ENCODE measurements at places on chromosomes 7 and 10. TPM values are rescaled to one million over a fixed set of nuclear protein-coding genes. Genes with fewer than 3 reads are reported as not detected.

DNA sequence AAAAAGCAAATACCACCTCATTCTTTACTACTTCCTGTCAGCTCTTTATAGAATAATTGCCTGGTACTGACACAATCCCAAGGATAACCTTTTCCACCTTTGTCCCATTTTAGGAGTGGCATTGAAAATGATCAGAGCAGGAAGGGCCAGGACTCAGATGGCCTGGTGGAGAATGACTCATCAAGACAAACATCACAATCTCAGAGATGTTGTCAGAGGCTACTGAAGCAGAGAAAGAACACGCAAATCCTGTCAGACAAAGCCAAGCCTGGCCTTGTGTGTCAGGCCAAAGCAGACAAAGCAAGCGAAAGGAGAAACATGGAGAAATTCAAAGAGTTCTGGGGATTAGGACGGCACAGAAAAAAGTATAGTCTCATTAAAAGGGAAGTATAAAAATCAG, 40.9 kb downstream of the NSUN6 start:
- DNase-seq, result no peak
- H3K36me3 ChIP-seq, result peaks cover 10% of the 10 kb centered on the region
- H3K4me3 ChIP-seq, result no peak overlapping the region
- no peaks in the 10 kb centered on the region for H3K27me3 ChIP-seq

DNA sequence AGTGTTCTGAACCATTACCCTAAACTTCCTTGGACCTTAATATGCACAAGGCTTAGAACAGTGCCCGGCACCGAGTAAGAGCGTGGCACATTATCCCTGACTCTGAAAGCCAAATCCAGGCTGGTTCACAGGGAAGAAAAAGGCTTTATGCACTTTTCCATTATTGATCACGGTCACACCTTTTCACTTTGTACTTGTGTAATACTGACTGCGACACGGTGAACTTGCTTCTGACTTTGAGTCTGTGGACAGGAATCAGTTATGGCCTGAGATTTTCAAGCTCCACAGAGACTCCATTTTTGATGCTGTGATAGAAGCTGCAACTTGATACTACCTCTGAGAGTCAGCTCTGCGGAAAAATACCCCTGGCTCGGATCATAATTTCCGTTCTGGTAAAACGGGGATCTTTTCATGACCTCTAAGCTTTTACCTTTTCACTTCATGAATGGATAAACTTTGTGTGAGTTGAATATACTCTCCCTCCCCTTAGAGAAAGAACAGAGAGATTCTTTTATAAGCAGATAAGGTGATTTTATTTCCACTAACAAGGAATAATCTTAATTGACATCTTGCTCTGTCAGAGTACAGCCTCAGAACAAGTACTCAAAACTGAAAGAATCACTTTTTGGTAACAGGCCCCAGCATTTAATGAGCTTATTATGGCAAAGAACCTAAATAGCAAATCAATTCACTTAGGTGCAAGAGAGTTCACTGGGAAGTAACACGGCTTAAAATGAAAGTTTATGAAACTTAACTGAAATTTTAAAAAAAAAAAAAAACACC, 88.8 kb downstream of the ELMO1 start:
- H3K27me3 ChIP-seq, result no peaks in the 10 kb centered on the region
- H3K27ac ChIP-seq, result peak overlapping the region; percentile 18
- H3K4me3 ChIP-seq, result no peak overlapping the region
- no peak for DNase-seq

GRCh38 chr10:58641095-58641531, 128.4 kb downstream of the BICC1 start:
- no peaks in the 10 kb centered on the region for H3K27me3 ChIP-seq
- H3K4me1 ChIP-seq, result no peaks in the 10 kb centered on the region
- peak; percentile 80 for DNase-seq
- H3K27ac ChIP-seq, result peak overlapping the region; percentile 72
- H3K36me3 ChIP-seq, result no peaks in the 10 kb centered on the region

- H3K27me3 ChIP-seq, result no peaks in the 10 kb centered on the region
- no peak for DNase-seq
- peaks cover 4% of the 10 kb centered on the region for H3K4me1 ChIP-seq
These were observed 37.7 kb upstream of the FAM3C start for GRCh38 chr7:121433775-121434174.

DNA sequence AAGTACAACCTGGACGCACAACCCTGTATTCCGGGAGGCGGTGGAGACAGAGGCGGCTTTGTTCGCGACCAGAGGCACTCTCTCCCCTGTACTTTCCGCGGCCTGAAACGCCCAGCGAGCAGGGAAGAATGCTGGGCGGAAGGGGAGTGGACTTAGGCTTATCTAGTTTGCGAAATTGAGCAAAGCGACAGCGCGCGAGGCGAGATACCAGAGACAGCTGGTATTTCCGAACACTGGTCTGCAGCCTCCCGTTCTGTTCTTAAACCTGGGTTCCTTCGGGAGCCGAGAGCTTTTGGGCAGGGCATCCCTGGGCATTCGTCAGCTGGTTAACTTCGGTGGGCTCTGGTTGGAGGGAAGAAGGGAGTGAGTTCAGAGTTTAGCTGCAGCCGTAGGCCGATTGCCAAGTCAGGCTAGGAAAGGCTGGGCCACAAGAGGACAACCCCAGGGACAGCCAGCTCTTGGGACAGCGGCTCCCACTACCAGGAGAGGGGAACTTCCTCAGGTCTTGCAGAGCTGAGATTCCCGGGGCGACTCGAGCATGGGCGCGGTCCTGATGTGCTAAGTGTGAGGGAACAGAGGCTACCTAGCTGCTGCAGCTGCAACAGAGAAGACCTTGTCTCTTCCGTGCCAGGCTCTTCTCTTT, 3.9 kb downstream of the HMX3 start:
- DNase-seq, result no peak
- no peak overlapping the region for H3K4me3 ChIP-seq
- H3K36me3 ChIP-seq, result no peaks in the 10 kb centered on the region
- peaks cover 57% of the 10 kb centered on the region for H3K4me1 ChIP-seq
- no peak overlapping the region for H3K27ac ChIP-seq

- no peak overlapping the region for H3K27ac ChIP-seq
- peaks cover 19% of the 10 kb centered on the region for H3K36me3 ChIP-seq
- no peak for DNase-seq
- H3K4me1 ChIP-seq, result peaks cover 4% of the 10 kb centered on the region
- no peak overlapping the region for H3K4me3 ChIP-seq
These were observed 22.5 kb downstream of the AKR1E2 start for GRCh38 chr10:4848356-4849041.

- peaks cover 27% of the 10 kb centered on the region for H3K4me1 ChIP-seq
- DNase-seq, result peak; percentile 98
- peak overlapping the region; percentile 93 for H3K4me3 ChIP-seq
- peak overlapping the region; percentile 99 for H3K27ac ChIP-seq
- no peaks in the 10 kb centered on the region for H3K27me3 ChIP-seq
These were observed 1.3 kb upstream of the ACBD5 start for GRCh38 chr10:27241652-27242472.

DNA sequence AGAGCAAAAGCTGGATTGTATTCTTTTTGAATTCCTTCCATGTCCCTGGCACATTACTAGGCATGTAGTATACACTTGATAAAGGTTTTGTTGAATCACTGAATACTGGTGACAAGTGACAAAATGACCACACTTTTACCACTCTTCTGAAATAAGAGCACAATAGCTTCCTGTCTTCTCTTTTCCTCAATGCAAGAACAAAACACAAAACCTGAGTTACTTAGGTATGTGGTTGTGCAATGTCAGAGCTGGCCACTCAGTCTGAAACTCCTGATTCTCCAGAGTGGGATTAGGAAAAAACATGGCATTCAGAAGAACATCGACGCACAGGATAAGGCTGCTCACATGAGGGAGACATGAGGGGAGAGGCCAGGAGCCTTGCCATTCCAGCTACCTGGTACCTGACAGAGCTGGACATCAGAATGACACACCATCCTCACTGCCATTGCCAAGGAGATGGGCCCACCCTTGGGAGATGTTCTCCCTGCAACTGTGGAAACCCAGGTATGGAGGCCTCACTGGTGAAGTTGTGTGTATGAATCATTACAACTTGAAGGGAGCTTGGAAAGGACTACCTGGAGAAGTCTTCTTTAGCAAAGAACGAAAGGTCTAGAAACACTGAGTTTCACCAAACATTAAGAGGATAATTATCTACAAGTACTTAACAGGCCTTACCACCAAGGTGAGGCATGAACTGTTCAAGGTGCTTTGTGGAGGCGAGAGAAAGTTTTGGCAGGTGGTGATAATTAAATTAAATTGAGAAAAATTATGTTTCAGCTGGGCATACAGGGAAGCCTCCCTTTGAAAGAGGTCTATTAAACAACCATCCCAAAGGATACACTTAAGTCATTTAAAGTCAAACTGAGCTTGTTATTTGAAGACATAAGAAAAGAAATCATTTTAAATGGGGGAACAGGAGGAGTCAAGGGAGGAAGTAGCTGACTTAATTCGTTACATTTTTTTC, 246.5 kb upstream of the AOAH start:
- no peak overlapping the region for H3K27ac ChIP-seq
- H3K36me3 ChIP-seq, result peaks cover 7% of the 10 kb centered on the region
- H3K4me1 ChIP-seq, result no peaks in the 10 kb centered on the region

GRCh38 chr10:8049865-8050555, 4.5 kb upstream of the GATA3 start:
- H3K27me3 ChIP-seq, result peaks cover 98% of the 10 kb centered on the region
- no peaks in the 10 kb centered on the region for H3K36me3 ChIP-seq
- no peak overlapping the region for H3K4me3 ChIP-seq
- peaks cover 81% of the 10 kb centered on the region for H3K4me1 ChIP-seq

DNA sequence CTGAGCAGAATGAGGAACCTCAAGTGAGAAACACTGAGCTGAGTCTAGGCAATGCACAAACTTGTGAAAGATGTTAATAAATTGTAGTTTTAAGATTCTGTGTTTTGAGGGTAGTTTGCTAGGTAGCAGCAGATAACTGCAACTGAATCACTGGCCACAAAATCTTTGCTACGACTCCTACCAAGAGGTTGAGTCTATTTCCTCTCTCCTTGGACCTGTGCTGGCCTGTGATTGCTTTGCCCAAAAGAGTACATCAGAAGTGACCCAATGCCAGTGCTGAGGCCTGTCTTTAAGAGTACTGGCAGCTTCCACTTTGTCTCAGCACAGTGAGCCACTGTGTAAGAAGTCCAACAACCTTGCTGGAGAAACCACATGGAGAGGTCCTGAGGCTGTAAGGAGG, 11.9 kb upstream of the TSPAN13 start:
- no peak overlapping the region for H3K27ac ChIP-seq
- no peak for DNase-seq
- no peaks in the 10 kb centered on the region for H3K4me1 ChIP-seq
- H3K27me3 ChIP-seq, result no peaks in the 10 kb centered on the region
- H3K4me3 ChIP-seq, result no peak overlapping the region

GRCh38 chr10:11433657-11434056, 177.8 kb downstream of the USP6NL start:
- peaks cover 20% of the 10 kb centered on the region for H3K4me1 ChIP-seq
- H3K27me3 ChIP-seq, result no peaks in the 10 kb centered on the region
- H3K27ac ChIP-seq, result no peak overlapping the region
- no peaks in the 10 kb centered on the region for H3K36me3 ChIP-seq

DNA sequence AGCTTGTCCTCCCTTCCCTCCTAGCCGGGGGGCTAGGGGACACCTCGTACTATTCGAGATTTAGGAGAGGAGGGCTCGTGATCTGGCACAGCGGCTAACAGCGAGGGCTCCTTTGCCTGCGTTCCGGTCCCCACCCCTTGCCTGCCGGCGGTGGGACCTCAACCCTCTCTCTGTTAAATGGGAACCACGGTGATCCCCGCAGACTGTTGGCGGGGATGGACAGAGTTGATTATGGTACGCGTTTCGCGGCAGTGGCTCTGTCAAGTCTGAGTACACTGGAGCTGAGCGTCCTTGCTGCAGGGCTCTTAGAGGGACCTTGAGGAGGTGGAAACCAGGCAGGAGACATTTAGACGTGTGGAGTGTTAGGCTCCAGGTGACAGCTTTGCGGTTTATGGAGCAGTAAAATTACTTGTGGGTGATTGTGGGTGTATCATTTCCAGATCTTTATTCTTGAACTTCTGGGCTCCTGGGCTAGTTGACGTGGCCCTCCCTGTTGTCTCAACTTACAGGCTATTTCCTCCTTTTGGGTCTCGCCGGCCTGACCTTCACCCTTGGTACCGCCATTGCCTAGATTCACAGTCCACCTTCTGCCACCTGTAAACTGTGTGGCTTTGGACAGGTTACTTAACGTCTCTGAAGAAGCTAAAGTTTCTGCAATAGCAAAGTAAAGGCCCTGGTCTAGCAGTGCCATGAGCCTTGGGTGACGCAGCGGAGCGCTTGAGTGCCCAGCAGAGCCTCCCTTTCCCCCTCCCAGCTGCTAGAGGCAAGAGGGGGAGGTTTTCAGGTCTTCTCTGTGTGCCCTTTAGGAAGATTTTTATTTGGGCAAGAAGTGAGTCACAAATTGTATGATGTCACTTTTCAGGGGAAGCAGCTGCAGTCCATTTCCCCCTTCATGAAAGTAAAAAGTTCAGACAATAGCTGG, 739 bp downstream of the CASP7 start:
- H3K27ac ChIP-seq, result peak overlapping the region; percentile 92
- peaks cover 22% of the 10 kb centered on the region for H3K4me1 ChIP-seq
- no peaks in the 10 kb centered on the region for H3K36me3 ChIP-seq

DNA sequence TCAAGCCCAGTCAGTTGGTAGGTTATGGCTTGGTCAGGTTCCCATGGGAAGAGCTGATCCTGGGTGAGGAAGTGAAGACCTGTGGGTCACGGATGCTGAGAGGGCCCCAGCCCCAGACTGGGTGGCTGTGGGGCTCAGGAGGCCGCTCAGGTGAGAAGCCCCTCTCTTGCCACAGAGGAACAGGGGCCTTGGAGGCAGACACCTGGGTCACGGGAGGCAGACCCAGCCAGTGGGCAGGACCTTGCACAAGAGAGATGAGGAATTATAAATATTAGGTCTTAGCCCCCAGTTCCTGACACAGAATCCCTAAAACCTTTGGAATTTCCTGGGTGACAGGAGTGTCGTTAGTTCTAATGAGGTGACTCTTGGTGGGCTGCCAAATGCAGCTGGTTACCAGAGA, 10.6 kb upstream of the CRHR2 start:
- no peak for DNase-seq
- H3K36me3 ChIP-seq, result no peaks in the 10 kb centered on the region
- H3K4me1 ChIP-seq, result peaks cover 12% of the 10 kb centered on the region
- H3K4me3 ChIP-seq, result no peak overlapping the region
- H3K27me3 ChIP-seq, result no peaks in the 10 kb centered on the region

- no peaks in the 10 kb centered on the region for H3K36me3 ChIP-seq
- H3K4me1 ChIP-seq, result peaks cover 12% of the 10 kb centered on the region
- H3K4me3 ChIP-seq, result no peak overlapping the region
- H3K27ac ChIP-seq, result no peak overlapping the region
- H3K27me3 ChIP-seq, result peaks cover 6% of the 10 kb centered on the region
These were observed 15.6 kb upstream of the CXCL12 start for GRCh38 chr10:44400541-44400940.

GRCh38 chr10:29948881-29949355, 110.5 kb downstream of the JCAD start:
- no peaks in the 10 kb centered on the region for H3K36me3 ChIP-seq
- H3K4me3 ChIP-seq, result no peak overlapping the region
- peak overlapping the region; percentile 12 for H3K27ac ChIP-seq
- no peaks in the 10 kb centered on the region for H3K27me3 ChIP-seq

The AGAP4 gene
- total RNA-seq, result 15.6 TPM

The CYP3A7 gene
- not detected for total RNA-seq

The CXCL12 gene
- 152 TPM for total RNA-seq

The ZNF365 gene
- total RNA-seq, result 27.2 TPM

The RSPH10B2 gene
- 1.4 TPM for total RNA-seq

The BHLHA15 gene
- total RNA-seq, result 2.4 TPM

The TRUB1 gene
- total RNA-seq, result 51.9 TPM

The ADCY1 gene
- 21.8 TPM for total RNA-seq

The GPC2 gene
- total RNA-seq, result 9.8 TPM

The WNT2 gene
- 0.94 TPM for total RNA-seq

The NPTX2 gene
- 26.3 TPM for total RNA-seq

The STAG3 gene
- 2.3 TPM for total RNA-seq
